Activated T-cell treated with anti-CD3 and anti-CD28 coated beads, Interleukin-2, amount 50 U/mL, for 72 hours (primary cell): ENCODE measurements at places on chromosomes 3 and 15. TPM values are rescaled to one million over a fixed set of nuclear protein-coding genes. Genes with fewer than 3 reads are reported as not detected.

Gene ZNF662
- 5.0 TPM for total RNA-seq

Gene CIB2
- 3.8 TPM for total RNA-seq

Gene SLC35G2
- total RNA-seq = 3.7 TPM

GRCh38 chr15:64544450-64544849 lies 84.1 kb downstream of the ZNF609 start:
- no peak for DNase-seq

DNA sequence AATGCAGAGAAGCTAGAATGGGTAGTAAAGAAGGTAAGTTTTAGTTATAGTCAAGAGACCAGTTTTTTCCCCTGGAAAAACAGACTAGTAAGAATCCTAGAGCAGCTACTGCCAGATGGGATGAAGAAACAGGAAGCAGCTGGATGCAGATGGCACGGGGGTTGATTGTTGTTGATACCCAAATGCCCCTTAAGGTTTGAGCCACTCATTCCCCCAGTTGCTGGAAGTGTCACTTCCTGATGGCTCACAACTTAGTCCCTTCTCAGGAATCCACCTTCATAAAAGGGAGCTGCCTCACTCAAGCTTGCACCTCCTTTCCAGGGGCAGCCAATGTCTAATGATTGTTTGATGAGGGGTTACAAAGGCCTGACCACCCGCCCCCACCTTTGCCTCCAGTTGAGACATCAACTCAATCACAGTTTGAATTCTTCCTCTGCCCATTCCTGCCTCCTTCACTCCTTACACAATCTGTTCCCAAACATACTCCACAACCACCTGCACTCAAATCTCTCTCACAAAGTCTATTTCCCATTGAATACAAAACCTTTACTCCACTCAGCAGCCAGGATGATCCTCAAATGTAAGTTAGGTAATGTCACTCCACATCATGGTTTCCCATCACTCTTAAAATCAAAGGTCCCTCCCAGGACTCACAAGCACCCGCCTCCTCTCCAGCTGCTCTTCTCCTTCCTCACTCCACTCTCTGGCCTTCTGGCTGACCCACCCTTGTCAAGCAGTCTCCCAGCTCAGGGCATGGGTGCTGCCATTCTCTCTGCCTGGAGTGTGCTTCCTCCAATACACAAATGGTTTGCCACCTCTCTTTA lies 450.1 kb upstream of the THBS1 start:
- no peak for DNase-seq

Gene P2RY12
- total RNA-seq = not detected

Gene FBXW12
- not detected for total RNA-seq

DNA sequence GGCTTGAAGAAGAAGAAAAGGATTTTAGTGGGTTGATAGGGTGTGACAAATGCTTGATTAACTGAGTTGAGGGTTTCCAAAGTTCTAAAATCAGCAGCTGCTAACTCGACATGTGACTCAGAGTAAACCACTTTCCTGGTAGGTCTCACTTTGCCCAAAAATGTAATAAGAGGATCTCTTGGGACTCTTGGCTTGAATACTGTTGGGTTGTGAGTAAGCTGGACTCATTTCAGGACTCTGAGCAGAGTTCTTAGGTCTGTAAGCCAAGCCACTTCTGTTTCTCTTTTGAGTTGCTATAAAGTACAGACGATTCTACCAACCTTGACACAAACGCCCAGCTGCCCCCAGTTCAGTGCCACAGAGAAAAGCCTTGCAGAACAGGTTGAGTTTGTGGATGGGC lies 241.1 kb downstream of the ZNF621 start:
- no peak for DNase-seq

Gene CIDEC
- 0.65 TPM for total RNA-seq

DNA sequence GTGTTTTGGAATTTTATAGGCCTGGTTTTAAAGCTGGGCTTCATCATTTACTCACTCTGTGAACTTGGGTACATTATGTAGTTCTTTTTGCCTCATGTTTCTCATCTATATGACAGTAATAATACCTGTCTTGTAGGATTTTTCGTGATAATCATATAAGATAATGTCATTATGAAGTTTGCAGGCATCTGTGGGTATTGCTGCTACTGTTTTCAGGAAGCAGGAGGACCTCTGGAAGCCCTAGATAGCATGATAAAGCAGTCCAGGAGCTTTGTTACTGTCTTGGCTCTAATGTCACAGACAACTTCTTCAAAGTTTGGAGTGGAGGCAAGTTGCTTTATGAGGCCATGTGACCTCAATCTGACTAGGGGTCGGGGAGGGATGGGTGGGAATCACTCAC lies 145.0 kb upstream of the MEIS2 start:
- DNase-seq = no peak

Gene EBLN2
- total RNA-seq = 7.4 TPM

Gene GOLGA8G
- not detected for total RNA-seq

DNA sequence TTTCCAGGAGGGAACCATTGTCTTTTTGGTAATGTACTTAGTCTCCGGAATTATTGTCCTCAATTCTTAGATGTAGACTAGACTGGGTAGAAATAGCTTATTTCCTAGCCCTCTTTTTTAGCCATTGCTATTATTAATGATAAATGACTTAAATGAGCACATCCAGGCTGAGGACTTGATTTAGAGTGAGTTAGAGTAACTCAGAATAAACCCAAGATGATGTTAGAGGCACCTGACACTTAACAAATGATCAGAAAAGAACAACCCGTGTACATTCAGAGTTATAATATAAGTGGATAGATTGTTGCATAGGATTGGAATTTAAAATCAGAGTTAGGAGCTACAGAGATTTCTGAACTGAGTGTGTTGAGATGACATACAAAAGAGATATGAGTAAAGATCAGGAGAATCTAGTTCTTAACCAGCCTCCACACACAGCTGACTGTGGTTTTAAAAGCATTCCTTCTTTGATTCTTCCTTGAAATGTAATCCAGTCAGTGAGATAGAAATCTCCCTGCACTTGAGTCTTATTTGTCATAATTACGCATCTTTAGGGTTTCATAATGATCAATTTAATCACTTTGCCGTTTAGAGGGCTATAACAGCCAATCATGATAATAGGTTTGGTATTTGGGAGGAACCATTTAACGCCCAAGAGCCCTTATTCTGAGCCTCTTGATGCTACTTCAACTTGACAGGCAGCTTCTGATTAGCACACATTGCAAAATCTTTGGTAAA lies 366.5 kb downstream of the GAP43 start:
- DNase-seq = no peak

GRCh38 chr3:102531686-102532085 lies 96.9 kb downstream of the ZPLD1 start:
- no peak for DNase-seq

DNA sequence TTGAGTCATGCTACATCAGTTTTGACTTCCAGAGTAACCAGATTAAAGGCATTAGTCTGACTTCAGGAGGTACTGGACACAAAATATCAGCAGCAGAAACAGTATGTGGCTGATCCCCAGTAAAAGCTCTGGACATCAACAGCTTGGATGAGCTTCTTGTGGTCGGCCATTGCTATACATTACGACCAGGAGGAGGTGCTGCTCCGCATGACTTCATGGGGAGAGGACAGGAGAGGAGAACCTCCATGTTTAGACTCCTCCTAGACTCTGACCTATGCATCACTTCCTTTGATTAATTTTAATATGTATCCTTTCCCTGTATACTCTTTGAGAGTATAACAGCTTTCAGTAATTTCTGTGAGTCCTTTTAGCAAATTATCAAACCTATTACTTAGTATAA lies 285.6 kb upstream of the ARHGEF26 start:
- no peak for DNase-seq

DNA sequence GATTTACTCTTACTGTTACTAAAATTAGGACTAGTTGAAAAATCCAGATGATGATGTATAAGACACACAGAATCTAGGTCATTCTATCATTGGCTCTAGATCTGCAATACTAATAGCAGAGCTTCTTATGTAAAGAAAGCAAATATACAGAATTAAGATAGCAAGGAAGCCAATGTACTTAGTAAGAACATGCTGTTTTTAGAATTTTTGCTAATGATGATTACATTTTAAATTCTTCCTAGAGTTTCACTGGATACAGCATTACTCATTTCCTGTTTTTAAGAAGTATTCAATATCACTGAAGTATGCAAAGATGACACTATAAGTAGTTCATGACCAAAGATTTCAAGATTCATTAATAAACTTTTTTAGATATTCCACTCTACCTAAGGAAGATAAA lies 60.7 kb downstream of the CFAP20DC start:
- no peak for DNase-seq
